ENCODE measurements at places on chromosomes 1 and 21.

- no peak for DNase-seq
Measured at GRCh38 chr1:115310581-115311473, 27.2 kb downstream of the NGF start.

DNA sequence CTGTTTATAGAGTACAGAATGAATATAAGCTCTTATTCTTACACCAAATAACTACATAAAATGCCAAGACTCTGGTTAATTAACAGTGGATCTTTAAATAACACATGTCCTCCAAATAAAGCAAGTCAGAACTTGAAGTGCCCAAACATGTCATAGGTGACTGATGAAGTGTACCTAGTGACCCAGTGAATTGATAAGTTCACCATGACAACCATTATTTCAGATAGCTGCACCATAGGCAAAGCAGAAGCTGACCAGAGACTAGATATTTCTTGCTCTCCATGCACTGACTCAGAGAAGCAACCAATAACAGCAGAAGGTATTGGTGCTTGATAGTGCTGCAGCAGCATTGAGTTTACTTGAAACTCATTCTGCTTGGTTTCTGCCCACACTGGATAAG is 192.1 kb downstream of the DUSP10 start:
- no peak for DNase-seq

GRCh38 chr1:214588963-214589597 is 13.9 kb upstream of the CENPF start:
- DNase-seq, result no peak

DNA sequence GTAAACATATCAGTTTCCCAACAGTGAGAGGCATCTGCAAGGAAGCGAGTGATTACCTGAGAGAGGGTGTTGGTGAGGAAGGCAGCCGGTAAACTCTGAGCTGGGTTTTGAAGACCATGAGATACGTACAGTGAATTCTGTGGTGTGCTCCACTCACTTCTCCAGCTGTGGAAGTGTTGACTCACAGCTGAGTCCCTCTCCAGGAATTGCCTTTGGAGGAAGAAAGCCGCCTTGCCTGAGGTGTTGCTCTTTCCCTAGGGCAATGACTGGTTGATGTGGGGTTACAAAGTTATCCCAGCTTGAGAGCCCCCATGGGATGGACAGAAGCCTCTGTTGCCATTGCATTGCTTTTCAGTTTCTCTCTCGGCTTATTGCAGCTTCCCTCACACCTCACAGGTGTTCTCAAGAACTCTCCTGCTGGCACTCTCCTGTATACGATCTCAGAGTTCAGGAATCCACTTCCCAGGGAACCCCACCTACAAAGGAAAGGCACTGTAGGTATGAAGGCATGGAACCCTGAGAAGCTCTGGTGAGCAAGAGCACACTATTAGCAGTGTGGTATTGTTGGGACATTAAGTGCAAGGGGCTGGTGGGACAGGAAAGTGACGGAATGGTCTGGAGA is 10.8 kb downstream of the NHLH1 start:
- DNase-seq, result no peak

- no peak for DNase-seq
Measured at GRCh38 chr1:14704846-14705245, 106.4 kb downstream of the KAZN start.

GRCh38 chr1:115466433-115466832 is 128.4 kb upstream of the NGF start:
- DNase-seq, result no peak

DNA sequence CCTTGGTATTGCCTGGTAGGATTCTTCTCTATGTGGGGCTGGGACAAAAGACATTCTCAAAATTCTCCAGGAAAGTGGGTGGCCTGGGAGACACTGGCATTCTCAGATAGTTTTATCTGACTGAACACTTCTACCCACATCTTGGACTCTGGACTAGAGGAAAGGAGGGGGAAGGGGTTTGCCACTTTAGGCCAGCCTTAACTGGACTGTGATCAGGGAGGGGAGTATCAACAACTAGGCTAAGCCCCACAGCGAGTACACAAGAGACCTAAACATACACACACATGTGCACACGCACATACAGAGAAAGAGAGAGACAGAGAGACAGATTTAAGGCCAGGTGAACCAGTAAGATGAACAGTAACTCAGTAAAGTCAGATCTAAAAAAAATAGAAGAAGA is 1.2 kb upstream of the SEMA6C start:
- DNase-seq, result no peak

- no peak for DNase-seq
Measured at GRCh38 chr1:20220036-20220435, 33.7 kb upstream of the PLA2G2C start.

DNA sequence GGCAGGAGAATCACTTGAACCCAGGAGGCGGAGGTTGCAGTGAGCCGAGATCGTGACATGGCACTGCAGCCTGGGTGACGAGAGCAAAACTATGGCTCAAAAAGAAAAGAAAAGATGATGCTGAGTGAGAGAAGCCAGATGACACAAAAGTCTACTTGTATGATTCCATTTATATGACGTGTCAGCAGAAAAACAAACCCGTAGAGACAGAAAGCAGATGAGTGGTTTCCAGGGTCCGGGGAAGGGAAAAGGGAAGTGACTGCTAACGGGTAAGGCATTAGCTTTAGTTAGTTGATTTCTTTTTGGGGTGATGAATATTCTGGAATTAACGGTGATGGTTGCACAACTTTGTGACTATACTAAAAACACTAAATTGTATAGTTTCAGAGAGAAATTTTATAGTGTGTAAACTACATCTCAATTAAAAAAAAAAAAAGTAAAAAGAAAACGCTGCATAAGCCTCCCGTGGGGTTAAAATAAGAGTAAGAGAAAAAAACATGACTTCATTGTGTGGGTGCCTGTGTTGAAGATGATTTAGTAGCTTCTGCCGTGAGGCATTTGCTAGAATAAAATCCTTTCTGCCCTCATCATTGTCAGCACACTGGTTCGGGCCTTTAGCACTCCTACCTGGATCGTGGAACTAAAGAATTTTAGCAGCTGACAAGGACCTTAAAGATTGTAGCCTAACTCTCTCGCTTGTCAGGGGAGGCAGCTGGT is 24.7 kb upstream of the ATP5PO start:
- DNase-seq, result no peak

- no peak for DNase-seq
Measured at GRCh38 chr1:66283622-66284041, 250.3 kb upstream of the SGIP1 start.

- DNase-seq, result no peak
Measured at GRCh38 chr1:182768963-182769362, 20.6 kb upstream of the NPL start.

- DNase-seq, result no peak
Measured at GRCh38 chr1:160907976-160908375, 23.0 kb upstream of the ITLN1 start.

DNA sequence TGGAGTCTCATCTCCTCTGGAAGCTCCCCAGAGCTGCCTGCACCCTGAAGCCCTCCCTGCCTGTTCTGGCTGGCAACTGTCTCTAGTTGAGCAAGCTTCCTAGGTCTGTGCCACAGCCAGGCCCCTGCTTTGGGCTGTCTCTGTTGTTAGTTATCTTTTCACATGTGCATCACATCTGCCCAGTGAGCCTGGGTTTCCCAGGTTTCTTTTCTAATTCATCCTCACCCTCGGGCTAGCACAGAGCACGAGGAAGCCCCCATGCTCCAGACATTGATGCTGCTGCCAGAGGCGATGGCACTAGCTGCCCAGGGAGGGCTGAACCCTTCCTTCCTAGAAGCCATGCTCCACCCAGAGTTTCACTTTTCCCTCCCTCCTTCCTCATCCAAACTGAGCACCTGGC is 27.2 kb downstream of the RASSF5 start:
- no peak for DNase-seq

DNA sequence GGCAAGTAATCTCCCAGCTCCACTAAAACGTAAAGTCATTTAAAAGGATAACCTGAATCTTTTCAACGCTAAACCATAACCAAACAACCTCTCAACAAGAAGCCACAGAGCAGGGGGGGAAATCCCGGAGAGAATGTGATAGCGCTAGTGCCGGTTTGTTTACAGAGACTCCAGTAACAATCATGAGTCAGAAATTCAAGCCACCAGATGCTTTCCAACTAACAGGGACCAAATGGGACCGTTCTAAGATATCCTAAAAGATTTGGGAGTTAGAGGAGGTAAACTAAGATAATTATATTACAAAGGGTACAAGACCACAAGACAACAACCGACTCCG is 825 bp downstream of the DCAF8 start:
- DNase-seq, result no peak

- no peak for DNase-seq
Measured at GRCh38 chr1:234963904-234964702, 164.5 kb downstream of the TOMM20 start.

- DNase-seq, result no peak
Measured at GRCh38 chr1:159756397-159756796, 24.4 kb upstream of the DUSP23 start.

GRCh38 chr1:210800756-210801155 is 333.2 kb downstream of the KCNH1 start:
- no peak for DNase-seq

- DNase-seq, result no peak
Measured at GRCh38 chr1:227558732-227559262, 4.6 kb upstream of the ZNF678 start.

GRCh38 chr1:185338719-185339622 is 21.9 kb upstream of the IVNS1ABP start:
- no peak for DNase-seq

- no peak for DNase-seq
Measured at GRCh38 chr1:78712467-78713051, 62.9 kb downstream of the IFI44 start.

DNA sequence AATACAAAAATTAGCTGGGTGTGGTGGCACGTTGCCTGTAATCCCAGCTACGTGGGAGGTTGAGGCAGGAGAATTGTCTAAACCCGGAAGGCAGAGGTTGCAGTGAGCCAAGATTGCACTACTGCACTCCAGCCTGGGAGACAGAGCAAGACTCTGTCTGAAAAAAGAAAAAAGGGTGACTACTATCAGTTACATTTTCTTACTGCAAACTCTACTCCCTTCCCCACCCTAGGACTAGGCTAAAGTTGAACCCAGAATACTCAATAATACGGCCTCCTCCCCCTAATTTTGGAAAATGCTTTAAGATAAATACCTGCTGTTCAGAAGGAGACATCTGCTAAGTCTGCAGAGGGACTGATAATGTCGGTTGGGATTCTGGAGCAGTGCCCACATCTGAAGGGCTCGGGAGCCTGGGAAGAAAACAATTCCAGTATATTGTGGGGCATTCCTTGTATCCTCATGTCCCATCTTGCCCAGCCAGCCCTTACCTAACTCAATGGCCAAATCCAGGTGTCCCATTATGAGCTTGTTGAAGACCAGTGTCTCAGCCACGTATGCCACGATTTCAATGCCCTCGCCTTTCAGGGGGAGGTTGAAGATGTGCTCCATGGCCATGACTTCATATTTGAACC is 89.7 kb downstream of the ADCY10 start:
- DNase-seq, result no peak

- DNase-seq, result no peak
Measured at GRCh38 chr1:21175324-21175669, 1.4 kb downstream of the EIF4G3 start.

GRCh38 chr1:26879793-26880192 is 10.3 kb downstream of the GPN2 start:
- no peak for DNase-seq

DNA sequence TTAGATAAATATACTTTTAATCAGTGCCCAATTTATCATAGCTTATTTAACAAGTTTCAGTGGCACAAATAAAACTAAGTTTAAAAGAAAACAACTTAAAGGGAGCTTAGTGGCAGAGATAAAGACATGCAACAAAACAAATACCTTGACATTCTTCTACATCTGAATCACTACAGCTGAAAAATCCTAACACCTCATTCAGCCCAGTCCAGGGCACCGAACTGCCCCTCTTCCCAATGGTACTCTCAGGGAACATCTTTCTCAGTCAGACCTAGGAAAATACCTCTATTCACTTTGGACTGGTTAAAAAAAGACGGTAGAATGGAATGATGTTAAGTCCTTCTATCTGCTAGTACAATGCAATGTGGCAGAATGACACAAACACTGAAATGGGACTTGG is 8.3 kb downstream of the OTUD7B start:
- no peak for DNase-seq

- DNase-seq, result no peak
Measured at GRCh38 chr1:15282810-15283474, 35.9 kb downstream of the FHAD1 start.

DNA sequence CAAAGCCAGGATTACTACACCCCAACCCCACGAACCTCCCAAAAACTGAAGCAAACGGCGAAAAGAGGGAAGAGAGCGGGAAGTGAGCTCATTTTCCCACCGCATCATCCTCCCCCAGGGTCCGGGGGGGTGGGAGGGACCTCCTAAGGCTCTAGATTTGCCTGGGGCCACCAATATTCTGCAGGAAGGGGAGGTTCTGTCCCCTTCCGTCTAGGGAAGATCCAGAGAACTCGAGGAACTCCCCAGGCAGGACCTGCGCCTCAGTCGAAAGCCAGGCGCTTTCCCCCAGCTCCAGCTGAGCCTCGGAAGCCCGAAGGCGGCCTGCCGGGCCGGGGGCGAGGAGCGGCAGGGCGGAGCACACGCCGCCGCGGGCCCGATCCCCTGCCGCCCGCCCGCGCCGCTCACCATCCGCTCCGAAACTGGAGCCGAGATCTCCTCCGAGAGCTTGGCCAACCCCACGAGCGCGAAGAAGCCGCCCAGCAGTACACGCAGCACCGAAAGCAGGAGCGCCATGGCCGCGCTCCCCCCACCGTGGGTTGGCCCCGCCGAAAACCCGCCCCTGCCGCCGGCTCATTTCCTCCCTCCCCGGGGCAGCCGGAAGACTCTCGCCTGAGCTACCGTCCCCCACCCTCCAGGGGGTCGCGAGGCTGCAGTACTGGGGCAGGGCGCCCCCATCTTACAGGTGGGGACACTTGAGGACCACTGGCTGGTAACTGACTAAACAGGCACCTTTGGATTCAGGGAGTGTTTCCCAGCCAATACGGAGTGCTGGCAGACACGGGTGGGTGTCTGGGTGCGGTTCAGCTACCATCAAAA is at the start of gene TMEM35B:
TMEM35B (minus strand) TSS at position 555 of the 816 bp plus-strand sequence; CDS start at position 513, 42 bp downstream.
- no peak for DNase-seq

- no peak for DNase-seq
Measured at GRCh38 chr21:28142697-28143096, 850.0 kb downstream of the LTN1 start.

DNA sequence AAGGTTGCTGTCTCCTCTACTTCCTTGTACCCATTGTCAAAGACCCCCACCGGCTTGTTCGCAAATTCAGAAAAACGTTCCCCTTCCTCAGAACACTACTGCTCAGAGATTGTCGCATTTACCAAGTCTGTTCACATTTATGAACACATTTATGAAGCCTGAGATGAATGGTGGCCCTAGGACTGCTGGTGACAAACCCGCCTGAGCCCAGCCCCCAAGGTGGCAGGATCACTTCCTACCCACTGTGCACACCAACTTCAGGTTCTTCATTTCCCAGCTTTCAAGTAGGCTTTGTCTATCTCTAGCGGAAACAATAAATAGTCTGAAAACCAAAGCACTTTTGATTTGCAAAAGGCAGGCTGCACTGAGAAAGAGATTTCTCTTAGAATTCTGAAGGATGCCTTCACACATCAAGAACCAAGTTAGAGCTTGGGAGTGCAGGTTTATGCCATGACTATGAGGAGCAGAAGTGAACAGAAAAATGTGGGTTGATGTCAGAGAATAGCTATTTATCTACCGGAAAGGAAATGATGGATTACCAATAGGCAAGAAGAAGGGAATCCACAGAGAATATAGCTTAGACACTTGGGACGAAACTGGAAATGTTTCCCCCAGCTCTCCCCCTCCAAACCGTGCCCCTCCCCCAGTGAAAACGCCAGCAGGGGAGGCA is 200.5 kb downstream of the TOMM20 start:
- no peak for DNase-seq
